Caki2 (cell line): ENCODE measurements at places on chromosomes 4 and X. TPM values are rescaled to one million over a fixed set of nuclear protein-coding genes. Genes with fewer than 3 reads are reported as not detected.

- no peak for DNase-seq
Observed at GRCh38 chr4:12595986-12596385, 888.2 kb downstream of the RAB28 start.

The SRPX2 gene
- 5.8 and 11.2 TPM in 2 replicates for total RNA-seq

DNA sequence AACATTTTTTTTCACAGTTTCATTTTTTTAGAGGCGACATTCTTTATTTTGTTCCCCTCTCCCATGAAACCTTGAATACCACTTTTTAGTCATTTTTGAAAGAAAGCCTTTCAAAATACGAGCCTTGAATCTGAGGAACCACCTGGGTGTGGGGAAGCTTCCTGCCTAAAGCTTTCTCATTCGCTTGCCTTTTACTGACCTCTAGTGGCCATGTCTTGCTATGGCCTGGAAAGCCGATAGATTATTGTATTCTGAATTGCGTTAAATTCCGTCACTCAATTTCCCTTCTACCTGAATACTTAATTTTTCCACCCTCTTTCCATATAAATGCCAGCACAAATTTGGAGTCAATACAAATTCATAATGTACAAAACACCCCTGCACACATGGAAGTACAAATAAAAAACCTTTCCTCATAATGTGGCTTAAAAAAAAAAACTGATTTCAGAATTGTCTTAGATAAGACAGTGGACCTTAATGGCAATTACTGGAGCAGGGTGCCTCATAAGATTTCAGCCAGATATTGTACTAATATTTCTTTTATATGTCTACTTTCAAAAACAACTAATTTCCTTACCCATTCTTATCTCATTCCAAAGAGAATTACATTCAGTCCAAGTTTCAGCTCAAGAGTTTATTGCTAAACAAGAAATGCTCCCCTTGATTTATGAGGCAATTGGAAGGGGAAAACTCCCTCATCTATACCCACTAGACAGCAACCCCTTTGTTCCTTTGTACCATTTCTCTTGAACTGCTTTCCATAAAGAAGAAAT, 217.9 kb downstream of the CENPC start:
- peak; percentile 27 for DNase-seq

DNA sequence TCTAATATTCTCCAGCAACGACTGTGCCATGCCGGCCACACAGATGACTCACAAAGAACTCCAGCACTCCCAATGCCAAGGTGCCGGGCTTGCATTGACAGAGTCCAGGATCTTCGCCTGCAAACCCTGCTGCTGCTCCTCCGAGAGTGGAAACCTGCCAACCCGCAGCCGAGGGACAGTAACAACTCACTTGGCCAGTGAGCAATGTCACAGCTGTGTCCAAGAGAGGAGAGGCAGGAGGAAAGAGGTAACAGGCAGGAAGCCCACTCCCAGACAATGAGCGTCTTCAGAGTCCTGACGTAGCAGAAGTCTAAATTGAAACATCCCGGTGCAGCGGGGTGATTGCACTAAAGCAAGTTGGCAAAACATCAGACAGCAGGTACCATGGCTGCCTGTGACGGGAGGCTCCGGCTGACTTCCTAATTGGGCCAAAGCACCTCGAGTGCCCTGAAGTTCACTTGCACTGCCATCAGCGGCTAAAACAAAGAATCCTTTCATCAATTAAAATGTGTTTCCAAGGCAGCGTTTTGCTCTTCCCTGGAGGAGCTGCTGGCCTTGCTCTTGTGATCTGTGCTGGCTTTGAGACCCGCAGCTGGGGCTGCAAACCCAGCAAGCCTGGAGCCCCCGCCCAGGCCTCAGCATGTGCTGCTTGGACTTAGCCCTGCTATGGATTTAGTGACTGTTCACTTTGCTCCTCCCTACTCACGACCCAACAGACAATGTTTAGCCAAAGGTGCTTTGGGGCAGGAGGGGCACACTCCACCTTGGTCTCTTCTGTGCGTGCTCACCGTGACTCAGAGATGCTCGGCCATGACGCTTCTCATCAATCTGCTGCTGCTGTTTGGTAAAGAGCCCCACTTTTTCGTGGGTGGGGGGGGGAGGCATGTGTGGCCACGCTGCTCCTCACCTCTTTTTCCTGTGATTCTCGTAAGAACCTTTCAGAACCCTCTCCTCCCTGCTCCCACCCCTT, 36.5 kb downstream of the DCTD start:
- no peak for DNase-seq

- DNase-seq: no peak
Observed at GRCh38 chrX:103830848-103831247, 1.2 kb downstream of the RAB9B start.
